ENCODE measurements at places on chromosomes 6 and 20.

DNA sequence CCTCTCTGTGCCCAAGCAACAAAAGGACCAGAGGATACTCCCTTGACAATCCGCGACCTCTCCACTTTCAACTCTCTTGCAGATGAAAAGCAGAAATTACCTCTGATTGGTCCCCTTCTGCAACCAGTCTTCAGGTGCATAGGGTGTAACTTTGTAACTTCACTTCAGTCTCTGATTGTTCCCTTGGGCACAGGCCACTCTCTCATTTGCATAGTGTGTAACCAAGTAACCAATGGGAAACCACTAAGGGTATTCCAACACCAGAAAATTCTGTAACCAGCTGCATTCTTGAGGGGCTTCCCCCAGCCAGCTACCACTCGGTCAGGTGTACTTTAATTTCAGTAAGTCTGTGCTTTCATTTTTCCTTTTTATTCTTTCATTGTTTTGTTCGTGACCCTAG is 4.4 kb upstream of the RAET1L start:
- no peak for DNase-seq

- no peak for DNase-seq
Measured at GRCh38 chr6:134005800-134006199, 46.6 kb downstream of the SLC2A12 start.

DNA sequence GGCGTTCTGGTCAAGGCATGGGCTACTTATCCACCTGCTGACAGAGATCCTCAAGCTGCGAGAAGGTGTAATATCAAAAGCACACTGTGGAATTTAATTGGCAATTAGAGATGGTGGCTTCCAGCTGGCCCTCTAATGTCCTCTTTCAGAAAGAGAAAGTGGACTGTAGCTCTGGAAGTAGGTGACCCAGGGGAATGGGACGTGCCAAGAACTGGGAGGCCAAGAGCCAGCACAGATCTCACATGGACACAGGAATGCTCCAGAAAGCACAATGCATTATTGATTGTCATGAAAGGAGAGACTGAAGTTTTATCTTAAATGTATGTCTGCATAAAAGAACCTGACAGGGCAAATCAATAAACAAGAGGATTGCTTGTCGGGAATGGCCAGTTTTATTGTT is 198.6 kb upstream of the CDH4 start:
- DNase-seq: no peak

DNA sequence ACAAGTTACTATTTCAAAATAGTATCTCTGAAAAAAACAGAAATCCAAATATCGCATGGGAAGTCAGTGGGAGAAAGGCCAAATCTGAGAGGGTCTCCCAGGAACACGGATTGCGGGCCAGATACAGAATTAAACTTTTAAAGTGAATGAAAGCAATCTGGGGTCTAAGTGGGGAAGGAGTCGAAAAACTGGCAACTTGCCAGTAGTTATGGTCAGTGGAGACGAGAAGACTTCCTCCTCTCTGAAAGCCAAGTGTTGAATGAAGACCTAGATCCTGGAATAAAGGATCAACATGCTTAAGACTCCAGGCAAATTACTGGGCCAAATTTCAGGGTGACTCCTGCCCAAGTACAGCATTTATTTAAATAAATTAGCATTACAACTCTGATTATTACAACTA is 123.6 kb downstream of the BFSP1 start:
- no peak for DNase-seq
